ENCODE measurements at places on chromosomes 7 and 10.

- DNase-seq = no peak
These were observed 113.3 kb upstream of the CREB5 start for GRCh38 chr7:28298870-28299518.

- no peak for DNase-seq
These were observed 502.8 kb downstream of the SORCS1 start for GRCh38 chr10:106661767-106662140.

- no peak for DNase-seq
These were observed 66.8 kb downstream of the CACNA2D1 start for GRCh38 chr7:82376739-82377138.

- DNase-seq = no peak
These were observed 61.4 kb upstream of the PPP1R3C start for GRCh38 chr10:91694170-91694794.

GRCh38 chr7:158320328-158320727 is 267.3 kb downstream of the PTPRN2 start:
- DNase-seq = no peak

- no peak for DNase-seq
These were observed 16.6 kb upstream of the WDFY4 start for GRCh38 chr10:48667960-48668590.

All from T-helper 2 cell (primary cell).